Mesothelial cell of epicardium (in vitro differentiated cells): ENCODE measurements at places on chromosomes 6 and 20. TPM values are rescaled to one million over a fixed set of nuclear protein-coding genes. Genes with fewer than 3 reads are reported as not detected.

DNA sequence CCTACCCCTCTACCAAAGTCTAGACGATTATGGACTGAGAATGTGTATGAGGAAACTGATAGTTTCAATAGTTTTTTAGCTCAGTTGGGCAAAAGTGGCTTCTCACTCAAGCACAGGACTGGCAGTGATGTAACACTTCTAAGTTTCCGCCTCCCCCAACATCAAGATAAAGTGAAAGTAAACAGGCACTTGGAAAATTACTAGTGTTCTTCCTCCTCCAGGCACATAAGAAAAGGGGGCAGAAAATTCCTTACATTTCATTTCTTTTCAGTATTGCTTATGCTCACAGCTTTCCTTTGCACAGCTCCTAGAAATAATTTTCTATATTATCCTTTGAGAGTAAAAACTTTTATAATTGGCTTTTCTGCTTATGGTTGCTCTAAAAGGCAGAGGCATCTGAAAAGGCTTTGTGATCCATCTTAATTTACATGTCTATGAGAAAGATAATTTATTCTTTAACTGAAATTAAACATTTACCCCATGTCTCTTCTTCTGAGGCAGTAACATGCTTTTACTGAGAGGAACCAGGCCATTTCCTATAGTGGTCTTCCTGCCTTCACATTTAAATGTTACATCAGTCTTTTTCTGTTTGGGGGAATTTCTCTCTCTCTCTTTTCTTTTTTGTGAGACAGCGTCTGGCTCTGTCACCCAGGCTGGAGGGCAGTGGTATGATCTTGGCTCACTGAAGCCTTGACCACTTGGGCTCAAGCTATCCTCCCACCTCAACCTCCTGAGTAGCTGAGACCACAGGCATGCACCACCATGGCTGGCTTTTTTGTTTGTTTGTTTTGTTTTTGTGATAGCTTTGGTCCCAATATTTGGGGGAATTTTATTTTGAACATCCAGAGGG is 65.0 kb upstream of the EEF1A1 start:
- no peak for DNase-seq

DNA sequence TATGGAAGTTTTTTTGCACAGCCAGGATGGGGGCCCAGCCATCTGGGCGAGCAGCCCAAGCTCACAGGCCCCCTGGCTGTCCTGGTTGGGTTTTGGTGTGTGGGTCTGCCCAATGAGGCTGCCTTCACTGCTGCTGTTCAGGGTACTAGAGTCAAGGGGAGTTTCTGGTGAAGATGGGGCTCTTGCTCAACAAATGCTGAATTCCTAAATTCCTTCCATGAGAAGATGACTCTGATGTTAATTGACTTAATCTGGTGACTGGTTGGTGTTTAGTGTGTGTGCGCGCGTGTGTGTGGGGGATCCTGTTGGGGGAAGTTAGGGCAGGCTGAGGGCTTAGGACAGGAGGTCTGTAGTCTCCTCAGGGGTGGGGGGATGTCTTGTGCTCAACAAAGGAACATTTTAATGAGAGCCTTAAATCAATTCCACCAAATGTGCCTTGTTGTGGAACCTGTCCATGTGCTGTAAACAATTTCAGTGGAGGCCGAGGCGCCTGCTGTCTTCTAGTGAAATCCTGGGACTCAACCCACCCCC is 1.9 kb downstream of the PTK7 start:
- DNase-seq, result no peak

- no peak for DNase-seq
Observed at GRCh38 chr6:34529665-34530327, 26.3 kb downstream of the SPDEF start.

DNA sequence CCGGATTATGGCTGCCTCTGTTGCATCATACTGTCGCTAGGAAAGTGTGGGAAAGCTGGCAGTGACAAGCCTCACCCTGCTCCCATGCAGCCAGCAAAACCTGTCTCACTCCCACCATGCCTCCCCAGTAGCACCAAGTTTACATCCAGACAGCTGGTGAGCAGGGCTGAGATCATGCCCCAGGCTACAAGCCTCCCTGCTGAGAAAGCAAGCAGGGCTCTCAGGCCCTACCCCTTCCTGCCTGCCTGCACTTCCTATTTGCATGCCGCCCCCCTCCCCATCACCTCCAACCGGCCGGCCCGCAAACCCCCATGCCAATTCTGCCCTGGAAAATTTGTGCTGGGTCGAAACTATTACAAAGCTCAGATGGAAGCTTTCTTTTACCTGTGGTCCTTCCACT is 408.2 kb upstream of the FKBP1C start:
- DNase-seq, result no peak

GRCh38 chr6:107275330-107275865 is 160.1 kb upstream of the BEND3 start:
- DNase-seq, result no peak

DNA sequence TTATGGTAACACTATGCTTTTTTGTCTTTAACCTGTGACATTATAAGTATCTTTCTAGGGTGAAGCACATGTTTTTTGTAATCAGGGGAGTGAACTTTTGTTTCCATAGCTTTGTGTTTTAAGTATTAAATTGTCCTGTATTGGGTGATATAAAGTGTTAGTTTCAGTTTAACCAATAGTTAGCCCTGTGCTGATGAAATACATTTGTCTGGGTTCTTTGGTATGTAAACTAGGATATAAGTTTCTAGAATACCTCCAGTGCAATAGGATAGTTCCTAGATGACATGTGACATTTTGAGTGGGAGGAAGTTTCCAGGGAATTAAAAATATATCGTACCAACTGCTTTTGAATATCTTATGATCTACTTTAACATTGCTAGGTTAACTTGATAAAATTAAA is 611.0 kb upstream of the MARCKS start:
- no peak for DNase-seq

- DNase-seq, result no peak
Observed at GRCh38 chr6:3697609-3698008, 53.9 kb downstream of the PXDC1 start.

GRCh38 chr6:114430534-114431124 is 87.8 kb upstream of the HS3ST5 start:
- no peak for DNase-seq

- no peak for DNase-seq
Observed at GRCh38 chr6:136762022-136762975, 30.0 kb downstream of the MAP3K5 start.

DNA sequence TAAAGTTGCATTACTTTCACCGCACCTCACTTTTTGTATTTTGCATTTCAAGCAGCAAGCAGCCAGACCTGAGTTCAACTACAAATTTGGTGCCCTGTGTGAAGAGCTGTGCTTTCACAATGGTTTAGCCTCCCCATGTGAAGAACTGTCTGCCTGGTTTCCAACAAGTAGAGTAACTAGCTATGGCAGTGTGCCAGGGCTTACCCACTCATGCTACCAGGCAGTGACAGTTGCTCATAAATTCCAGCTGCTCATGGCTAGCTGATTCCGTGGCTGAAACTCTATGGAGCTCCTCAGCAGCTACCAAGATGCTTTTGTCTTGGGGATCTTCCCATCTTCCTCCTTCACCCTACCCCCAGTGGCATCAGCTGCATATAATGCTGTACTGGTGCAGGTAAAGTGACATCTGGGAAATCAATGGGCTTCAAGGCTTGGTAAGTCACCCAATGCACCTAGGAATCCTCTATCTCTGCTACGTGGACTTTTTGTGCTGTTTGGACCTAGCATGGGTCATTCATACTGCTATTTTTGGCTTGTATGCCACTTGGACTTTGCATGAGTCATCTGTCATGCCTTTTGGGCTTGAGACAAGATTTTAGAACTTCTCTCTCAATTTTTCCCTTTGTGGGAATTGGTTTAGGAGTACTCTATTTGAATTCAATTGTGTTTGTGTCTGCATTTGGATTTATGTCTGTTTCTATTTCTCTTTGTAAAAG is 176.5 kb upstream of the GJE1 start:
- no peak for DNase-seq

DNA sequence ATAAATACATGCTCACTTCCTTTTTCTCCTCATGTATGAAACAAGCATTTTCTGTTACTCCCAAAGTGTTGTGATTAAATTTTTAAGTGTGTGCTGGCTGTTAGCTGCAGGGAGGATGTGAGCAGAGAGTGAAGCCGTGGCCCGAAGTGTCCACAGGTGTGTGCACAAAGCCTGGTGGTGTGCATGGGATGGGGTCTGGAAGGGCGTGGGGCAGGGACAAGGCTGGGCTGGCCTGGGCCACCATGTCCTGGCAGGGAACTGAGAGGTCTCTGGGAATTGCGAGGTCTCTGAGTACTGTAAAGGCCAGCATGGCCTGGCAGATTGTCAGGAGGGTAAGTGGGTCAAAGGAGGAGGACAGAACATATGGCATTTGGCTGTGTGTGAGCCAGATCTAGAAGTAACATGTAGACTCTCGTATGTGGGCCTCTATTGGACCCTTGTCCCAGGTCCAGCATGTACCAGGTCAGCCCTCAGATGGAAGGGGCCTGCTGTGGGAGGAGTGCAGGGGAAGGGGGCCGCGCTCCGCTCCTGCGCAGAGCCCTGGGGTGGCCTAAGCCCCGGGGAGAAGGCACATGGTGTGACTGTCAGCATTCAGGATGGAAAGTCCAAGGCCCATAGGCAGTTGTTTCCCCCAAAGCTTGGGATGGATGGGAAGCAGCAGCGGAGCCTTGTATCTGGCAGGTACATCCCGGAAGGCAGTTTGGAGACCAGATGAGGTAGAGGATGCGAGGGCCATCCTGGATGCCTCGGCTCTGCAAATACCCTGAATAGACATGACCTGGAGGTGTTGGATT is 45.1 kb upstream of the PHACTR3 start:
- no peak for DNase-seq

DNA sequence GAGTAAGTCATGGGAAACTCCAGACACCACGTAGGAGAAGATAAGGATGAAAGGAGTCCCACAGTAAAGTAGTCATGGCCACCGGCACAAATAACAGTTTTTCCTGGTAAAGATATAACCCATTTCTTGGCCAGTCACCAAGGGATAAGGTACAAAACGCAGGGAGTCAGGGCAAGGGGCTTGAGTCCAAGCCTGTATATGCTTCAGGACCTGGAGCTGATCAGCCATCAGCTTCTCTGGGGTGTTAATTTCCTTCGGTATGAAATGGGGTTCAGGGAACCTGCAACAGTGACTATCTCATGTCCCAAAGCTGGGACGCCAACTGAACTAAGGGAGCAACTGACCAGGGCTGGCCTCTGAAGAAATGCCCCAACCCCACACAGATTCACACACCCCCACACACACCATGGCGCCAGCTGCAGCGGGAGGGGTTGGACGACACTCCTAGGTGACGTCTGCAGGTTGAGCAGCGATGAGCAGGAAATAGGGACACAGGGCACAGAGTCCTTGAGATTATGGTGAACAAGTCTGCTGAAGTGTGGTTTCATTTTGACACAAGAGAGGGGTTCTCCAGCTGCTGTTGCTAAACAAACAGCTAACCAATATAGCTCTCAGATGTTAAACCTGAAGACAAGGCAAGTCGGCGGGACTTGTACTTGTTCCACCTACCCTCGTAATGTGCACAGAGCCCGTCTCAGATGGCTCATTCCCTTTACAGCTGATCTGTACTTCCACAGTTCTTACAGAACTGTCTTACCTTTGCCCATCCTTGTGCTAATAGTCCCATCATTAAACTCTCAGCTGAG is 7.4 kb upstream of the ADTRP start:
- DNase-seq, result no peak

- DNase-seq, result no peak
Observed at GRCh38 chr20:43558412-43559146, at the start of gene SGK2. Gene SGK2 (plus strand): TSS chr20:43559027. CDS start chr20:43566496, 7,469 bp downstream.

- no peak for DNase-seq
Observed at GRCh38 chr6:135126729-135127128, 54.4 kb upstream of the MYB start.

Gene MUCL3
- total RNA-seq, result not detected in 3 replicates

Gene FAM83C
- total RNA-seq, result 0.07 TPM in 1 of 3 replicates, not detected in the others

- no peak for DNase-seq
Observed at GRCh38 chr6:156948807-156949206, 171.6 kb downstream of the ARID1B start.

Gene KDM1B
- 15.2 to 17.3 TPM (median 16.1 TPM) in 3 replicates for total RNA-seq

- DNase-seq, result no peak
Observed at GRCh38 chr20:4369798-4370124, 351.9 kb upstream of the PRND start.

Gene VAPB
- 46.7 to 52.9 TPM (median 47.5 TPM) in 3 replicates for total RNA-seq

DNA sequence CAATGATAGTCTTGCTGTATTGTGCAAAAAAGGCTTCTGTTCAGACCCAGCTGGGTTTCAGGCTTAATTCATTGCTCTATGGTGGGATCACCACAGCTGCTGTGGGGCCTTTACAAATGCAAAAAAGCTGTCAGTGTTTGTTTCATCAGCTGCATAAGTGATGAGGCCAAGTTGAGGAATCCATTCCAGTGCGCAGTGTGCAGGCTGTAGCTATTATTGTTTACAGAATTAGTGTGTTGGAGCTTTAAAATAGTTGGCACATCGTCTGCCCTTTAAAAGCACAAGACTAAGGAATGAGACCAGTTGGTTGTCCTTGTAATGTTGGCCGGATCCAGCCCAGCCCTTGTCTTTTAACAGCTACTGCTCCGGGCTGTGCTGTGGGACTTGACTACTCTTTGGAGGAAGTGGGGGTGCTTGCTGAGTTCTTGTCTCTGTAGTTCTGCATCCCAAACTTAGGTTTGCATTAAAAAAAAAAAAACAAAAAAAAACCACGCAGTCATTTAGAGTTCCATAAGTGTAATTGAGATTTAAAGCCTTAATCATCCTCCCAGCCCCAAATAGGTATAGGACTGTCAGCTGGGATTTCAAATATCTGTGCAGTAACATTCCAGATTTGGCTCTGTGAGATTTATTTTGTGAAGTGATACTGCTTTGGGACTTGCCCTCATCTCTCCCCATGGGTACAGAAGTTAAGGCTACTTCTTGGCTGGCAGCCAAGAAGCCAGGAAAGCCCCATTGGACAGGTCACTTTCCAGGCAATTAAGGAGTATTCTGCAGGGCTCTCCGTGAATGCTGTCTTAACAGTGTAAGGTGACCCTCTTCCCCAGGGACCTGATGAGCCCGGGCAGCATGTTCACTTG is 19.3 kb downstream of the JARID2 start:
- no peak for DNase-seq

- no peak for DNase-seq
Observed at GRCh38 chr20:41719151-41719550, 101.0 kb upstream of the CHD6 start.
